Lung microvascular endothelial cell (primary cell): ENCODE measurements at places on chromosomes 3 and 15. TPM values are rescaled to one million over a fixed set of nuclear protein-coding genes. Genes with fewer than 3 reads are reported as not detected.
A peak's percentile ranks its signal among the peaks of the same experiment; 100 is the strongest.

DNA sequence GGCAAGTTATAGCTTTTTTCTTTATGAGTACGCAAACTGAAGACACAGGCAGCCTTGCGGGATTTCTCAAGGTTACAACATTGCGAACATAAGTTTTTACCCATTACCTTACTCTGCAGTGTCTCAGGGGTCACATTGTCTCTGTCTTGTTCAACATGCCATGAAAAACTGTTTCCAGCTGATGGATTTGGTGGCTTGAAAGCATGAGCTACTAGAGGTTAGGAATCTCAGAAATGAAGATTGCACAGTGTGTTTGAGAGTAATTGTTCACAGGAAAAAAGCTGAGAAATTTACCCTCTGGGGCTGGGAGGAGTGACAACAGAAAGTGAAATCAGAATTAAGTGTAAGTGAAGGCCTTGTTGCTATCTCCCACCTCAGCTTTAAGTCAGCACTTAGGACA, 568.6 kb downstream of the TAFA4 start:
- no peak for DNase-seq

DNA sequence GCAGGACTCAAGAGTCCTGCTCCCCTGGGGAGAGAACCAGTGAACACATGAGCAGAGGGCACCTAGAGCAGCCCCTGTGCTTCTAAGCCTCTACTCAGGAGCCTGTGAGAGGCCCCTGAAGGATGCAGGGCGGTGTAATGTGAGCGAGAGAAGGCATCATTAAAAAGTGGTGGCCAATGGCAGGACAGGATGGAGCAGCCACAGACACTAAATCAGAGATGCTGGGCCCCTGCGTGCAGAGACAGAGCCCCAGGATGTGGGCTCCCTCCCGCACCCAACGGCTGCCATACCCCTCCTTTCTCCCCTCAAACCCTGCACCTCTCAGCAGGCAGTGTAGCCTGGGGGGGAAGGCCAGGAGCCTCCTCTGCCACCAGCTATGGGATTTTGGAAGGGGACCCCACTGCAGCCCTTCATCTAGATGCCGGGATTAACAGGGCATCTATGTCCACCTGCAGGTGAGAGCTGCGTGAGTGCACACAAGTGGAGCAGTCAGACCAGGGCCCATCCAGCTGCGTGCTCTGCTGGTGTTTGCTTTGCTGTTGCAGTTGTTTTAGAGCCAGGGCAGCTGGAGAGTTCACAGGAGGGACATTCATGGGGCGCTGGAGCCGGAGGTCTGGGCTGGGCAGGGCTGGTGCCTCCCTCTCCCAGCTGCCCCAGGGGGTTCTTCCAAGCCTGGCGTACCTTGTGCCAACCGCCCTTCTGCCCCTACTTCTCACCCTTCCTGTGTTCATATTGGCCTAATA, 5.1 kb upstream of the IQSEC1 start:
- no peak for DNase-seq

GRCh38 chr15:95880031-95880570, 450.4 kb upstream of the NR2F2 start:
- peak; percentile 27 for DNase-seq

DNA sequence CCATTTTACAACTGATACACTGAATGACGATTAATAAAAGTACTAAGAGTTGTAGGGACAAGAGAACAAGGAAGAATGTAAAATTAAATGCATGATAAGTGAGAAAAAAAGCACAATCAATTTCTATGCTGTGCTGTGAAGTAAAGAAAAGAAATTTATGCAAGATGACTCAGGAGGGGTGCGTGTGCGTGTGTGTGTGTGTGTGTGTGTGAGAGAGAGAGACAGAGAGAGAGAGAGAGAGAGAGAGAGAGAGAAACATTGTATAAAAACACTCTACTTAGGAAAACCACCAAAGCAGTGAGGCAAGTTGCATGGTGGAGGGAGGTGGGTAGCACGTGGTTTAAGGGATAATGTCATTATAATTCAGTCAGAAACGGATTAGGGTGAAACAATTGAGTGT, 580.8 kb upstream of the ALCAM start:
- DNase-seq: no peak

- DNase-seq: peak; percentile 68
These were observed 61.0 kb downstream of the PGPEP1L start for GRCh38 chr15:98946301-98947255.

GRCh38 chr15:69881766-69882165, 216.0 kb downstream of the TLE3 start:
- DNase-seq: no peak

DNA sequence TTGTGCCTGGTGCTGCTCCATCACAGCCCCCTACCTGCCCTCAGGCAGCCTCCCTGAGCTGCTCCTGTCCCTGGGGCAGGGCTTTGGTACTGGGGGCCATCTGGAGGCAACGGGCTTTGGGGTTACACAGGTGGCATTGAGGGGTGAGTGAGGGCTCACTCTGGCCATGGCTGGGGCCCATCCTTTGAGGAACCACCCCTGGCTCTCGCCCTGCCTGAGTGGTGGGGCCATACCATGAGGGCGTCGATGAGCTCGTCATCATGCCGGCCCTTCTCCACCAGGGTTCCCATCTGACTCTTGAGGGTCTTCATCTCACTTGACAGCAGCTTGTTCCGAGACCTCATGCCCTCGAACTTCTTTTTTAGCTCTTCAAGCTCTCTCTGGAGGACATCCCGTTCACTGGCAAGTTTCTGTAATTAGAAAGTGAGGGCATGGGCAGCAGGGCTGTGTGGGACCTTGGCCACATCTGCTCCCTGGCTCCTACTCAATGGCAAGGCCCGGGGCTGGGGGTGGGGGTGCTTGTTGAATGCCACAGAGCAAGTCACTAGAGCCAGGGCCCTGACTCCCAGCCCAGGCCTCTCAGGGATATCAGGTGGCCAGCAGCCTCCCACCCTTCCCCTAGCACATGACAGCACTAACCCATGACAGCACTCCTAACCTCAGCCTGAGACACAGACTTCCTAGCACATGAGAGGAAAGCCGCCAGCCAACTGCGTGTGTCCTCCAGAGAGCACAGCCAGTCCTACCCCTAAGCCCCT, 33.5 kb downstream of the CCDC13 start:
- DNase-seq: no peak

CLDN18 gene
- total RNA-seq: not detected in 2 replicates

CLDN16 gene
- not detected in 2 replicates for total RNA-seq

CHD2 gene
- total RNA-seq: 39.7 and 51.2 TPM in 2 replicates

LSAMP gene
- not detected in 2 replicates for total RNA-seq

C3orf70 gene
- 0.65 and 1.8 TPM in 2 replicates for total RNA-seq

MAP3K13 gene
- 7.7 and 8.1 TPM in 2 replicates for total RNA-seq

PLS1 gene
- 0.44 and 0.60 TPM in 2 replicates for total RNA-seq

AGBL1 gene
- not detected in 2 replicates for total RNA-seq

RBP2 gene
- total RNA-seq: not detected in 2 replicates
